ENCODE measurements at places on chromosomes 2 and 18.

DNA sequence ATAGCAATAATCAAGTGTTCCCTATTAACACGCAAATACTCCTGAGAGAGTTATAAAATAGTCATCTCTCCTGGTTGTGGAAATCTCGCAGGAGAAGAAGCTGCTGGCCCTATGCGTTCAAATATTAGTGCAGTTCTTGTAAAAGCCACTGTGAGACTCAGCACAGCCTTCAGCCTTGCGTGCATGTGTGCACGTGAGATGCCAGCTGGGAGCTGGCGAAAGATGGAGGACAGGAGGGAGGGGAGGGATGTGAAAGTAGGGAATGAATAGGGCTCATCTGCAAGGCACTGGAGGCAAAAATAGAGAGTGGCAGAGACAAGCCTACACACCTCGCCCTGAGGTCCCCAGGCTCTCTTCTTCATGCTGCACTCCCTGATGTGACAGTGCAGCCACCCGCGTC lies 126.5 kb downstream of the INO80D start:
- DNase-seq: no peak

- no peak for DNase-seq
These were observed 29.3 kb downstream of the DPYSL5 start for GRCh38 chr2:26877276-26877675.

- no peak for DNase-seq
These were observed 410.9 kb upstream of the TCF4 start for GRCh38 chr18:55998801-55999385.

- DNase-seq: no peak
These were observed 171.6 kb upstream of the TNP1 start for GRCh38 chr2:217031445-217031844.

- DNase-seq: no peak
These were observed 10.9 kb downstream of the IGFBP2 start for GRCh38 chr2:216643986-216644659.

- DNase-seq: no peak
These were observed 40.7 kb upstream of the TANK start for GRCh38 chr2:161119483-161119882.

DNA sequence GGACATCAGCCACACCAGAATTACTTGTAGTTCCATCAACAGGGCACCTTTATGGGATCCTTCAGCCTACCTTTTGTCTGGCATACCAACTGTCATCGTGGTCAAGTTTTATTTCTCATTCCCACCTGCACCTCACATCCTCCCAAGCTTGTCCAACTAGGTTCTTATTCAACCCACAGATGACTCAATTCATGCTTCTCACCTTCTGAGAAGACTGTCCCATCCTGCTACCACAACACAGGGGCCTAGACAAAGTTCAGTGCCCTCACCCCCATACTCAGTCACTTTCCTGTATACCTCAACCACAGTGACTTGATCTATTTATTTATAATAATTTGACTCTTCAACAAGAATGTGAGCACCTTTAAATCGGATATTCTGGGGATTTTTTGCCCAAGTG lies 114.4 kb upstream of the ACVR1C start:
- no peak for DNase-seq

DNA sequence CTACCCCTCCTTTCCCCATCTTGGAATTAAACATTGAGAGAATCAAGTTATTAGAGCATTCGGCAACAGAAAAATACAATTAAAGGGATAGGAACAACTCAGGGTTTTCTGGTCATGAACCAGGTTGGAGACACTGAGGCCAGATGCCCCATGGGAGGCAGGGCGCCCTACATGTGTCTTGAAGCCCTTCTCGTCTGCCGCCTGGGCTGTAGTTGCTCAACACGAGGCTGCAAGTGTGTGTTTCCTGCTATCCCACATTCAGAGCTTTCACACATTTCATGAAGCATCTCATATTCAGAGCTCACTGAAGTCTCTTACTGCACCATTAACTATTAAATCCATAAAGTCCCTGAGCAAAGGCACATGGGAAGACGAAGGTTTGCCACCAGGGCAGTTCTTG lies 28.8 kb downstream of the TTC39C start:
- DNase-seq: no peak

DNA sequence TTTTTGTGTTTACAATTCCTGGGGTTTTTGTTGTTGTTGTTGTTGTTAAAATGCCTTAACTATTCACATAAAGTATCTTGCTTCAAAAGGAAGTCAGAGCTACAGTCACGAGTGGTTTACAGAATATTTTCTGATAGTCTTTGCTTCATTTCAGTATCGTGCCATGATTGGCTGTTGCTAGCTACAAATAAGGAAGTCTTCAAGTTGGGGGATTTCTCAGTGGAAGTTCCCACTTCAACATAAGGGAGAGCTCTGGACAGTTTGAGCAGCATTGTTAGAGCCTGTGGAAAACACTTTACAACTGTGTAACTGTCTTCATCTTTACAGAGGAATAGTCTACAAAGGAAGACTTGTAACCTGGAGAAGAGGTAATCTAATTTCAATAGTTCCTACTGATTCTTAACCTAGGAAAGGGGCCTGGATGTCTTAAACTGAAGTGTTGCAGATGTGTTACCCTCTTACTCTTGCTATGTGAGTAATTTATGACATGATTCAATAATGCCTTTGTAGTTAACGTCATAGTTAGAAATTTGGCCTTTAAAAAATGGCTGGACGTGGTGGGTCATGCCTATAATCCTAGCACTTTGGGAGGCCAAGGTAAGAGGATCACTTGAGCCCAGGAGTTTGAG lies 23.4 kb upstream of the TANK start:
- peak; percentile 31 for DNase-seq

- no peak for DNase-seq
These were observed 440.5 kb downstream of the SETBP1 start for GRCh38 chr18:45121146-45121545.

- peak; percentile 80 for DNase-seq
These were observed 52.0 kb downstream of the ZFP36L2 start for GRCh38 chr2:43174368-43174916.

GRCh38 chr2:10036095-10036884 lies 7.1 kb upstream of the KLF11 start:
- DNase-seq: peak; percentile 41

DNA sequence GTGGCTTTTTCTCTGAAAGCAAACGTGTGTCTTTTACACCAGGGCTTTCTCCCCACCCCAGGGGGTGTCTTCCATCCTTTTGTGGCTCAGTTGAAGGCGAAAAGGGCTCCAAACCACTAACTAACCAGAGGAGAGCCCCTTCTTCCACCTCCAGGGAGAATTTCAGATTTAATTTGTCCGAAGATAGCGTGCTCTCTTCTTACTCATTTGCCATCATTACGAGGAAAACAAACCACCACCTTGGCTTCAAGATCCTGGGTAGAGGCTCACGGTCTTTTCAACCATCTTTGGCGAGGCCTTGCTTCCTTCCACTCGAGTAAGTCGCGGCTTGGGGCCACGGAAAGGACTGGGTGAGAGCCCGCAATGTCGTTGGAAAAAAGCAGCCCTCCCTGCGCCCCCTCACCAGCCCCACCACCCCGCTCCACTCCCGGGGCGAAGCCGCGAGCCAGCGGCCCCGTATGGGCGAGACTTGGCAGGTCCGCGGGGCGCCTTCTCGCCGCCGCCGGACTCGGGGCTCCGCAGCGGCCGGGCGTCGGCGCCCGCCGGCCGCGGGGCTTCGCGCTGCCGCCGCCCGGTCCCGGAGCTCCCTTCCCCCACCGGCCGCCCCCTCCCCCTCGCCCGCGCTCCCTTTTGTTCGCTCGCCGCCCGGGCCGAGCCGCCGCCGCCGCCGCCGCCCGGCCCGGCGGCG lies 1.7 kb upstream of the ZNF532 start:
- no peak for DNase-seq

- DNase-seq: no peak
These were observed 162.4 kb upstream of the NOSTRIN start for GRCh38 chr2:168640039-168640438.

GRCh38 chr18:64330931-64331330 lies 182.0 kb upstream of the LINC00305 start:
- DNase-seq: no peak

- DNase-seq: no peak
These were observed 383.5 kb upstream of the LYPD1 start for GRCh38 chr2:133053541-133053940.

DNA sequence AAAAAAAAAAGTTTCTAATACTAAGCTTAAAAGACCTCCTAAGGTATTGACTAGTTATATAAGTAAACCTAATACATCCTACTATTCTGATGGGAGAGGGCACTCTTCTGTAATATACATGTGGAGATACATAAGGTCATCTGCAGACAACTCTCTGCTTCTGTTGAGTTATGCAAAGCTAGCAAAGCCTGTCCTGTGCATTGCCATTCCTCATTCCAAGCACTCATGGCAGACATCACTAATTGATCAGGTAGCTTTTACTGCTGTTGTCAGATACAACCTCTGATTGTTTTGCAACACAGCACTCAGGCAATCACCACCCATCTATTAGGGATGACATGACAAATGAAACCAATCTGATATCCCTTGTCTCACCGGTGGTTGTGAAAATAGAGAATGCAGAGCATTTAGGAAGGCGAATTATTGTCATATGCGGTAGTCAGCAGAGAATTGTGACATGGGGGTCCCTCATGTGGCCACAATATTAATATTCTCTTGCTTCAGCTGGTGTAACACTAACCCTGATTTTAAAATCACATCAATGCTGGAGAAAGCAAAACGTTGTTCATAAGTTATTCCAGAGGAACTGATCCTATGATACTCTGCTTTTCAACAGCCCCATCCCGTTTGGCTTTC lies 416.5 kb upstream of the GYPC start:
- DNase-seq: no peak

DNA sequence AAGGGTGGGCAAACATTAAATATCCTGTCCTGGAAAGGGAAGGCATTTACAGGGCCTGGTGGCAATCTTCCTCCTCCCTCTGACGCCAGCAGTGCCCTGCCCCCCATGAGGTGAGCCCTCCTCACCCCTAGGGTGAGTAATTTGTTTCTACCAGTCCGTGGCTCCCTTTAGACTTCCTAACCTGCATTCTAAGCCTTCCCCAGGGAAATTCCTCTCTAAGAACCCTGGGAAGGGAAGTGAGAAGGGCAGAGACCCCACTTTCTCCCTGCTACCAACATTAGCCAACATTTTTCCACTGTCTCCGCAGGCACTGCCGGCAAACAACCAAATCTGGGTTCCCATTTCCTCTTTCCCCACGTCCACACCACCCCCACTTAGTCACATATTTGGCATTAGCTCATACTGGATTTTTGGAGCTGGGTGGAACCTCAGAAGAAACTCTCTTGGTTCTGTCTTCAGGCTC lies 69.3 kb downstream of the NRP2 start:
- DNase-seq: no peak

DNA sequence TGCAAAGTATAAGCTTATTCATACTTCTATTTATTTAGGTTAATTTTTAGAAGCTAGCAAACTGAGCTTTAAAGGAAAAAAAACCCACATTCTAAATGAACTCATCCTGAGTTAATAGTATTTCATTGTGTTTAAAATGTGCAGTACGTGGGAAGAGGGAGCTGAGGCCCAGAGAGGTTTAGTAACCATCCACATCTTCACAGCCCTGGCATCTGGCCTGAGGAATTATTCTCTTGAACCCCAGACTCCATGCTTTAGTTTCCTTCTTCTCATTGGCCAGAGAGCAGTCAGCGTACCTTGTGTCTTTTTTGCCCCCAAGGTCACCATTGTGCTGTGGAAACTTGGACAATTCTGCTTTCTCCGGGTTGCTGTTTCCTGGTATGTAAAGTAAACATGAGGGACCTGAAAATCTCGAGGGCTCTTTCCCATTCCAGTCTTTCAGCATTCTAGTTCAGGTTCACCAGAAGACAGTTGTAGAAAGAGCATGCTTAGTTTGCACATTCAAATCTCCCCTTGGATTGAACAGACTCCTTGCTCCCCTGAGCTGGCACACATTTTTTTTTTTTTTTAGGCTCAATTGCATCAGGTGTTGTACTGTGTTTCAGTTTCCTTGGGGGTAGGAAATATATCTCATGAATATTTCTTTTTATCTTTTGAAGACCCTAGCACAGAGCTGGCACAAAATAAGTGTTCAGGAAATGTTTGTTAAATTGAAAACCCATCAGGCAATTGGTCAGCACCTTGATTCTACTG lies 81.4 kb downstream of the MYCN start:
- no peak for DNase-seq

DNA sequence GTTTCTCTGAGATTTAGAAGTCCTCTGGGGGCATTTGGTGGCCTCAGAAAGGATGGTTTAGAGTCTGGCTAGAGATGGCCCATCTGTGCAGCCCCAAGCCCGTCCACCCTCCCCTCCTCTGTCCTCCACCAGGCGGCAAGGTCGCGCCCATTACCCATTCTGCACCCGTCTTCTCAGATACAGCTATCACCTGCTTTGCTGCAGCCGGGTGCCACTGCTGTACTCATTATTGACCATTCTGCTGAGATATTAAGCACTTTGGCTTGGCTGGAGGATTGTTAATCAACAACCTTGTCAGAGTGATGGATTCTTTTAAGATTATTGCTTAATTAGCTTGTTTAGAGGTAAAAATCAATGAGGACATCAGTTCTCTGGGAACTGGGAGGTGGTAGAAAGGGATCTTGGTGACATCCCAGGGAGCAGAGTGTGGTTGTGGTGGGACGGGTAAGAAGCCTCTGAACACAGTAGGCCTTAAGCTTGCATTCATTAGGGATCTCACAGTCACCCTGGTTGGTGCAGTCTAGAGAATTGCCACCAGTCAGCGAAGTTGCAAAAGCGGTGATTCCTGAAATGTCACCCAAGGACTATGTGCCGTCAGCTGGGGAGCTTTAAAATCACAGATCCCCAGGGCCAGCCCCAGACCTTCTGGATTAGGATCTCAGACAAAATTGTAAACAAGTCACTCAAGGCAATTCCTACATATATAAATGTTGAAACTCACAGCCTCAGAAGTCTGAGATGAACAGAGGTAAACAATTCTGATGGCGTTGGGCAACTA lies 90.9 kb downstream of the CAPN13 start:
- no peak for DNase-seq

GRCh38 chr2:205161156-205161839 lies 521.0 kb upstream of the NRP2 start:
- no peak for DNase-seq

DNA sequence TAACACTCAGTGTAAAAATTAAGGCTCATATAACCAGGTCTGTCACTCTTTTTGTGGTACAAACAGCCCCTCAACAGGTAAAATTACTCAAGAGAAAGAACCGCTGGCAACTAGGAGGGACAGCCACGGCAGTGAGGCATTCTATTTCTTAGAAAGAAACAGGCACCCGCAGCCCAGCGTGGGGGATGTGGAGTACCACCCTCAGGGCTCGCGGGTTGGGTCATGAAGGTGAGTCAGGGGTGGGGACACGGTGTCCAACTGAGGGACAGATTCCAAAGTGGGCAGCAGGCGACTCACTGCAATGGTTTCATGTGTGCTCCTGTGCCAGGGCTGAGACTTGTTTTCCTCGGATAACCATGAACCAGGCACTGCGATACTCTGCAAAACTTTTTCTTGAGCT lies 129.4 kb downstream of the DTNB start:
- DNase-seq: no peak

GRCh38 chr2:223599640-223600380 lies 2.4 kb downstream of the SCG2 start:
- DNase-seq: no peak

GRCh38 chr18:70004696-70005095 lies 57.0 kb upstream of the CD226 start:
- no peak for DNase-seq

GRCh38 chr2:36356298-36356989 lies 866 bp downstream of the CRIM1 start:
- DNase-seq: no peak

GRCh38 chr2:189770590-189771322 lies 8.2 kb upstream of the OSGEPL1 start:
- no peak for DNase-seq

GRCh38 chr18:45657357-45658335 lies 42.4 kb downstream of the SLC14A2 start:
- no peak for DNase-seq

GRCh38 chr2:235728800-235729556 lies 235.1 kb downstream of the AGAP1 start:
- no peak for DNase-seq

GRCh38 chr2:20634507-20635112 lies 16.3 kb downstream of the HS1BP3 start:
- no peak for DNase-seq

Data from T-helper 22 cell (primary cell).